ENCODE measurements at places on chromosomes 6 and 20.

GRCh38 chr6:17928514-17929430 is 58.7 kb downstream of the KIF13A start:
- DNase-seq: no peak

GRCh38 chr6:53899512-53899911 is 104.7 kb downstream of the LRRC1 start:
- no peak for DNase-seq

GRCh38 chr6:29399525-29399924 is 4.1 kb downstream of the OR12D2 start:
- no peak for DNase-seq

GRCh38 chr20:62696434-62696957 is 12.1 kb upstream of the NTSR1 start:
- peak; percentile 36 for DNase-seq

- no peak for DNase-seq
These were observed 636 bp downstream of the RTF2 start for GRCh38 chr20:56469077-56469449.

GRCh38 chr20:40933758-40934157 is 94.9 kb upstream of the TOP1 start:
- no peak for DNase-seq

DNA sequence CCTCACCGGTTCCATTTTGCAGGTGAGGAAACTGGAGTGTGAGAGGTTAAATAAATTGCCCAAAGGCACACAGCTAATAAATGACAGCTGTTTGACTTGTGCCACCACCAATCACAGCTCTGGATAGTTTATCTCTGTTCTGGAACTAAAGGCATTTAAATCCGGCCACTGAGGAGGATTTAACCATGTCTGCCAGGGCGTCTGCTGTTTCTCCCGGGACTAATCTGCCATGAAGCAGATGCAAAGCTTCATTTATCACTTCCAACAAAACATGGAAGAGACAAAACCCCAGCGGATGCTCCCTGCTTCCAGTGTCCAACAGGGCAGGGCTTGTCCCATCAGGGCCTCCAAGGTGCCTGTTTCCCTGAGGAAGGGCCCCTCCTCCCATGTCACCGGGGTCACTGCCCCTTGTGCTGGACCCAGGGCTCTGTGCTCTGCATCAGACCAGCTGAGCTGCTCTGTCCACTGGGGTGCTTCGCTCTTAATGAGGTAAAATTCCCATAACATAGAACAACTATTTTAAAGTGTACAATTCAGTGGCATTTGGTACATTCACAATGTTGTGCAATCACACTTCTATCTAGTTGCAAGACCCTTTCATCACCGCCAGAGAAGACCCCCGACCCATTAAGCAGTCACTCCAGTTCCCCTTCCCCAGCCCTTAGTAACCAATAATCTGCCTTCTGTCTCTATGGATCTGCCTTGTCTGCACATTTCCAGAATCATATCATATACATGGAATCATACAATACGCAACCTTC is 244.3 kb downstream of the PTPRT start:
- DNase-seq: no peak

DNA sequence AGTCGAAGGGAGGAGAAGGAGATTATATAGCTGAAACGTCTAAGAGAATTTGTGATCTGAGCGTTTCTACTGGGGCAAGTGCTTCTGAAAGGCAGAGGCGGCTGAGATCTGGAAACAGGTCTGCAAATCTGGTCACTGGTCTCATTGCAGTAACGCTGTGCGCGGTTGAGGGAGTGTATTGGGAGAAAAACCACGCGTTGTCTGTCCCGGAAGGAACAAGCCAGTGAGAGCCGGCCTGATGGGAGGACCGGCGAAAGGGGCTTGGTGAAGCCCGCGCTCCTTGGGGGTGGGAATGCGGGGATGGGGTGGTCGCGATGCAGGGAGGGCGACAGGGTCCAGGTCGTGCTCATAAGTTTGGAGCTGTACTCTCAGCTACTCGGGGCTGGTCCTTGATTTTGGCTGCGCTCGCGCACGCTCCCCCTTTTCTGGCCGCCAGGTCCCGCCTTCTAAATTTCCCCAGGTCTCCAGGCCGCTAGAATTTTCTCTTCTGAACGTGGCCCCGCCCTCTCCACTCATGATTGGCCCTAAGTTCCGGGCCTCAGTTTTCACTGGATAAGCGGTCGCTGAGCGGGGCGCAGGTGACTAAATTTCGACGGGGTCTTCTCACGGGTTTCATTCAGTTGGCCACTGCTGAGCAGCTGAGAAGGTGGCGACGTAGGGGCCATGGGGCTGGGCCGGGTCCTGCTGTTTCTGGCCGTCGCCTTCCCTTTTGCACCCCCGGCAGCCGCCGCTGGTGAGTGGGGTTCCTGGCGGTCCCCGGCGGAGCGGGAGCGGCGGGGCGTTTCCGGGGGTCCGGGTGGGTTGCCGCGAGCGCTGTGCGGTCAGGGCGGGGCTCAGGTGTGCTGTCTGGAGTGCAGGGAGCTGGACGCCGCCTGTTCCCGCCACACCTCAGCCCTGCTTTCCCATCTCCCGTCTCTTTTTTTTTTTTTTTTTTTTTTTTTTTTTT is at the start of gene MICB:
Gene MICB (plus strand): TSS at position 615 of the 946 bp plus-strand sequence. CDS start 49 bp downstream, at position 664.
- DNase-seq: no peak

DNA sequence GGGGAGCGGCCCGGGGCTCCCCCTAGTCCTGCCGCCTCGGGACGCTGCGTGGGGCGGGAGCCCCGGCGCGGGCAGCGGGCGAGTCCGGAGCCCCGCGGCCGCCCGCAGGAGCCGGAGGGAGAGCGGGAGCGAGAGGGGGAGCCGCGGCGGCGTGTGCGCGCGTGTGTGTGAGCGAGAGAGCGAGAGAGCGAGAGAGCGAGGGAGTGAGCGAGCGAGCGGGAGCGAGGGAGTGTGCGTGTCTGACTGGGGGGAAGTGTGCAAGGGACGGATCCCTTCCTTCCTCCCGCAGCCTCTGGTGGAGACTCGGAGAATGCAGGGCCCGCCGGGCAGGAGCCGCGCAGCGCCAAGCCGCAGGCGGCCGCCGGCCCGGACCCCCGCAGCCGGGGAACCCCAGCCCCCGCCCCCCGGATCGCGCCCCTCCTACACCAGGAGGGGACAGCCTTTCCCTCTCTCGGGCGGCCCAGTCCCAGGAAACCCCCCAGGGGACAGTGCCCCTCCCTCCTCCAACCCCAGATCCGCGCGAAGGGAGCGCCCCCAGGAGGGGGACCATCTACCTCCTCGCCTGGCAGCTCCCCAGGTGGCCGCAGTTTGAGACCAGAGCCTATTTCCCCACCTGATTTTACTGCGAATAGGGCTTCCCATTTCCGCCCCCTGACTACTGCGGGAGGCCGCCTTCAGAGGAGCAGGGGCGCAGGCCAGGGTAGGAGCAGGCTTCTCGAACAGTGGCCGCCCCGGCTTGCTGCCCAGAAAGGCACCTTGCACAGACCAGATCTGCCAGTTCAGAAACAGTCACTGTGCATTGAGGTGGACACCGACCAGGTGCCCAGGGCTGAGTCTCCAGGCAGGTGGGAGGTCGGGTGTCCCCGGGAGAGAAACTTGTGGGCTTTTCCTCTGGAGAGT is at the start of gene CDH22:
Gene CDH22 (minus strand): TSS at position 241 of the 900 bp plus-strand sequence. CDS start 57,204 bp downstream, outside the sequence.
- DNase-seq: no peak

GRCh38 chr20:9112541-9113515 is 43.9 kb downstream of the PLCB4 start:
- DNase-seq: no peak

DNA sequence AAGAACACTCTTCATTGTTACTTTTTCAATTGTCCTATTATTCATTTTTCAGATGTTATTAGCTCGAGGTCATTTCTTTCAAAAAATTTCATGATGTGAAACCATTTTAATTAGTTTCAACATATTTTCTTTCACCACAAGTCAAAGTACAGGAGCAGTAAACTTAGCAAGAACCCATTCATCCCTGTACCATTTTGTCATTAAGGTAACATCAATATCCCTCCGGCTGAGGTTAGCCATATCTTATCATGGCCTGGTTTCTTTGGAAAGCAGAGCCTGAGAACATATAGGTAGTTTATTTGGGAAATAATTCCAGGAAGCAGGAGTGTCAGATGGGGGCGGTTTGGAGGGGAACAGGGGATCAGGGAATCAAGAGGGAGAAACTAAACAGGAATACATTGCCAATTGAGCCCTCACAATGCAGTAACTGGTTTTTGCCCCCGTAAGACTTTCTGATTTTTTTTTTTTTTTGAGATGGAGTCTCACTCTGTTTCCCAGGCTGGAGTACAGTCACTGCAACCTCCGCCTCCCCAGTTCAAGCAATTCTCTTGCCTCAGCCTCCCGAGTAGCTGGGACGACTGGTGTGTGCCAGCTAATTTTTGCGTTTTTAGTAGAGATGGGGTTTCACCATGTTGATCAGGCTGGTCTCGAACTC is 83.7 kb downstream of the MKKS start:
- DNase-seq: no peak
